Hippocampal formation (tissue), 2 donors: ENCODE measurements at places on chromosomes 7 and 10.

DNA sequence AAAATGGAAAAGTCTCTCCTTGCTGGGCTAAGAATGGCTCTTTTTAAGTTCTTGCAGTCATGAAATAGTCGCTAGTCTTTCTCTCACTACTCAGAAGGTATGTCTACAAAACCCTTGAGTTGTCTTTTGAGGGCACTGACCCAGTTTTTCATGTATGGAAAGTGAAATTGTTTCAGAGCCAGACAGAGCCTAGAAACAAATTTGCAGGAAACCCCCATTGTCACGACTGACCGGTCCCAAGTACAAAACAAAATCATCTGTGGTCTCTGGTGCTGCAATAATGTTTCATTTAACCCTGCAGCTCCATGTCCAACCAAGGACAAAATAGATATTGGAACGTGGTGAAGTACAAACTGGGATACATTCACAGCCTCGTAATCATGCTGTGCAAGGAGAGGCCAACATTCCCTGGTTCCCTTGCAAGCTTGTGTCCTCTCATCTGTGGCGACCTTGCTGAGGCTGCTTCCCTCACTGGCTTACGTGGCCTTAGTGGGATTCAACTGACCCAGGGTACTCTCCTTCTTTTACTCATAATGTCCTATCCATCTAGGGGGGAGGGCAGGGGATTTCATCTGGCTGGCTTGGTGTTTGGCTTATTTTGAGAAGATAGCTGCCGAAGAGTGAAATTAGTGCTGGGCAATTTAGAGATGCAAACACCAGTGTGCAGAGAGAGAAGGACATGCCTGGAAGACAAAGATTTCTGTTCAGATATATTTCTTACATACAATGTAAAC is 172.5 kb downstream of the IPMK start:
- no peak for DNase-seq

DNA sequence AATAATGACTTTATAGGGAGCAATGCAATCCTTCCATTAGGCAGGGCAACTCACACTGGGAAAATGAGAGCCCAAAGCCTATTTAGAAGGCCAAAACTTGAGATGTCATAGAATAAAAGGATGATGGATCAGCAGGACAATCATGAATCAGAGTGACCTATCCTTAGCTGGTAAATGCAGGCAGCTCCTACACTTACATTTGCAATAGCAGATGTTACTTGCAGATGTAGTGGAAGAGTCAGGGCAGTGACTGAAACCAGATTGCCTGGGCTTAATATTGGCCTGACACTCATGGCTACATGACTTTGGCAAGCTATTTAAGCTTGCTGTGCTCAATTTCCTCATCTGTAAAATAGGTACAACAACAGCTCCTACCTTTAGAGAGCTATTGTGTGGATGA is 98.7 kb downstream of the PRTFDC1 start:
- DNase-seq = no peak

DNA sequence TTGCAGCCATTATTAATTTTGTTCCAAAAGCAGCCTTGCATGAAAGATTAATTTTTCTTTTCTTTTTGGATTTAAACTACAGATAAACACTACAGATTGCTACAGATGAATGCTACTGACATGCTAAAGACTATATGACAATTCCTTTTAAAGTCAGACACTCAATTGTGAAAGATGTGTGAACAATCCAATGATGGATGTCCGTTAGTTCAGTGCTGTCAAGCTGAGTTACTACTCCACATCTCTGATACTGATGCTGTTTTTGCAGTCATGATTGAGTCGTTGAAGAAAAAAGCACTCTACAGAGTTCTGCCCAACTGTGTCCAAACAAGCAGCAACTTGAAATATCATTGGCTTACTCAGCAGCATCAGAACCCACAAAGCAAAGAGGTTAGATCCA is 146.8 kb downstream of the OTUD1 start:
- DNase-seq = no peak

DNA sequence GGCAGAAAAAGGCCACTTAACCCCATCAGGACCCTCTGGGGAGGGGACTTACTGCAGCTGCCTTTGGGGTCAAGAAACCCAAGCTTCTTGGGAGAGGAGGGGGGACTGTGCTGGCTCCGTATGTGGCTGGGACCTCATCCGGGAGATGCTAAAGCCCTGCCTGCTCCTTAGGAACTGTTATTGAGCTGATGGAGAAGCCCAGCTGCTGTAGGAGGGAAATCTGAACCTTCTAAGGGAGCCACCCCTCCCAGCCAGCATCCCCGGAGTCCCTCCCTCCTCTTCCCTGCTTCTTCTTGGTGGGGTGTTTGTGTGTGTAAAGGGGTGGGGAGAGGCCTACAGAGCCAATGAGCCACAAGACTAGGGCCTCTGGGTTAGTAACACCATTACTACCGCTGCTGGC is 8.2 kb downstream of the KCNIP2 start:
- no peak for DNase-seq

GRCh38 chr10:4395731-4396130 is 430.3 kb upstream of the AKR1E2 start:
- DNase-seq = no peak

GRCh38 chr10:132743925-132744490 is 41.9 kb downstream of the NKX6-2 start:
- no peak for DNase-seq

GRCh38 chr10:100341953-100342626 is 4.9 kb upstream of the SCD start:
- DNase-seq = peak; percentile 45

DNA sequence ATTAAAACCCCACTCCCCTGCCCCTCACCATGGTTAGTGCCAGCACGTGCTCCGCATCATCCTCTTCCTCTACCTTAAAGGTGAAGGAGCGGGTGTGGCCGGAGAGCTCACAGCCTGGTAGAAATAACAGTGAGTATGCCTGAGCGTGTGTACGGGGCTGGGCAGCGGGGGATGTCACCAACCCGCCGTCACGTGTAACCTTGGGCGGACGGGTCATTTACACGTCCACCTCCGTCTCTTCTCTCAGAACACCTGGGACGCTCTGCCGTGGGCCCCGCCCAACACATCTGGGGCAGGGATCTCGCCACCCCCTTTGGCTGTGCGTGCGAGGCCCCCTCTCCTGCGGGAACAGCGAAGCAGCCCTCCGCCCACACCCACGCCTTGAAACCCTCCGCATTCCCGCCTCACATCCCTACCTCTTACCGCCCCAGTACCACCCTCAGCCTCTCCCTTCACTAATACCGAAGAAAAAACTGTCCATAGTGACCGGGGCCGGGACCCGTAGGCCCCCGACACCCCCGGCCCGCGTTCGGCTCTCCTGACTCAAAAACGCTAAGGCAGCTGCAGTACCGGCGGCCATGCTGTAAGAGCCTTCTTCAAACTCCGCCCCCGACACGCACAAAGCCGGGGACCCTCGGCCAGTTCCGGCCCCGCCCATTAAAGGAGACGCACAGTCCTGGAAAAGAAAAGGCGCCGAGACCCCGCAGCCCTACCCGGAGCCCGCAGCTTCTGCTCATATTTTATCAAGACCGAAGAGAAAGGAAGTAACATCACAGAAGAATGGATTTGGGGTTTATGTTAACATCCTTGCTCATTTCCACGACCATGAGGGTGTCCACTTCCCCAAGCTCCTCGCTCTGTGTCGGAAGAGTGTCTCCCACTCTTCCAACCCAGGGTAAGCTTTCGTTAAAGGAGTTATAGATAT is at the start of gene NPM3:
NPM3 (minus strand) TSS at position 636 of the 925 bp plus-strand sequence; CDS start at position 580, 56 bp downstream.
- peak; percentile 45 for DNase-seq

- DNase-seq = no peak
Observed at GRCh38 chr10:28291881-28292297, 11.0 kb downstream of the MPP7 start.

DNA sequence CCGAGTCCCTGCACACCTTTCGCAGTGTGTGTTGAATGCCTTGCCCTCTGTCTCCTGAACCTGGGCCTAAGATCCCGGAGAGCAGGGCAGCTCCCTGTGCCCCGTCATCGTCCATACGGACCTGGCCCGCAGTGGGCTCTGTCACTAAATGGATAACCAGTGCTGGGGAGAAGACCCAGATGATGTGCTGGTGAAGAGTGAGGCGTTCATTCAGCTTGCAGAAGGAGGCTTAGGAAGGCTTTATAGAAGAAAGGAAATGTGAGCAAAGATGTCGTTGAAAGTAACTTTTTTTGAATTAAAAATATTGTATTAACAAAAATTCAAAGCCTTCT is 34.4 kb downstream of the PFKFB3 start:
- no peak for DNase-seq

DNA sequence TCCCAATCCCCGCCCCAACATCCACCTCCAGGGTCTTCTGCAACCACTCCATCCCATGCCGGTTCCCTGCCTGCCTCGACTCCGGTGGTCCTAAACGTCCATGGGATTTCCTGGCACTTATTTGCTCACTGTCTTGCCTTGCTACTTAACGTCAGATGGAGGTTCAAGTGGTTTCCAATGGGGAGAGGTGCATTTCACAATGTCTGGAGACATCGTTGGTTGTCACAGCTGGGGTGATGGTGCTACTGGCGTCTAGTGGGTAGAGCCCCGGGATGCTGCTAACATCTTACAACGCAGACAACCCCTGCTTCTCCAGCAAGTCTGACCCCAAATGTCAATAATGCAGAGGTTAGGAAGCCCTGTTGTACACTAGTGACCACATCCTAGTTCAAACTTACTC is 82.9 kb upstream of the ANLN start:
- no peak for DNase-seq

DNA sequence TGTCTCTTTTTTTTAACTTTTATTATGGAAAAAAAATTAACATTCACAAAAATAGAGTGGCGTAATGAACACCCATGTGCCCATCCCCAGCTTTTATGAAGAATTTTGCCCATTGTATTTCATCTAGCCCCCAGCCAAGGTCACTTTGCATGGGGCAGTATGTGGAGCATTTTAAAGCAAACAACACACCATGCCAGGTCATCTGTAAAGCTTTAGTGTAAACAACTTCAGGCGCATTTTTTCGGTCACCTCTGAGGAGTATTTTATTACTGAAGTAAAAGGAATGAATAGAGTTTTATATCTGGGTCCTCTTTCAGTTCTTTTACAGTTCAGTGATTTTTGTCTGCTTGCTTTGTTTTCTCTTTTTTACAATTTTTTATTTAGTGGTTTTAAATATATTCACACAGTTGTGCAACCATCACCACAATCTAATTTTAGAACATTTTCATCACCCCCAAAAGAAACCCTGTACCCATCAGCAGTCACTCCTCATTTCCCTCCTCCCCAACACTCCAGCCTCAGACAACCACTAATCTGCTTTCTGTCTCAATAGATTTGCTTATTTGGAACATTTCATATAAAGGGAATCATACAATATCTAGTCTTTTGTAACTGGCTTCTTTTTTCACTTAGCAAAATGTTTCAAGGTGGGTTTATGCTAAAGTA is 87.9 kb downstream of the SLC37A3 start:
- no peak for DNase-seq

DNA sequence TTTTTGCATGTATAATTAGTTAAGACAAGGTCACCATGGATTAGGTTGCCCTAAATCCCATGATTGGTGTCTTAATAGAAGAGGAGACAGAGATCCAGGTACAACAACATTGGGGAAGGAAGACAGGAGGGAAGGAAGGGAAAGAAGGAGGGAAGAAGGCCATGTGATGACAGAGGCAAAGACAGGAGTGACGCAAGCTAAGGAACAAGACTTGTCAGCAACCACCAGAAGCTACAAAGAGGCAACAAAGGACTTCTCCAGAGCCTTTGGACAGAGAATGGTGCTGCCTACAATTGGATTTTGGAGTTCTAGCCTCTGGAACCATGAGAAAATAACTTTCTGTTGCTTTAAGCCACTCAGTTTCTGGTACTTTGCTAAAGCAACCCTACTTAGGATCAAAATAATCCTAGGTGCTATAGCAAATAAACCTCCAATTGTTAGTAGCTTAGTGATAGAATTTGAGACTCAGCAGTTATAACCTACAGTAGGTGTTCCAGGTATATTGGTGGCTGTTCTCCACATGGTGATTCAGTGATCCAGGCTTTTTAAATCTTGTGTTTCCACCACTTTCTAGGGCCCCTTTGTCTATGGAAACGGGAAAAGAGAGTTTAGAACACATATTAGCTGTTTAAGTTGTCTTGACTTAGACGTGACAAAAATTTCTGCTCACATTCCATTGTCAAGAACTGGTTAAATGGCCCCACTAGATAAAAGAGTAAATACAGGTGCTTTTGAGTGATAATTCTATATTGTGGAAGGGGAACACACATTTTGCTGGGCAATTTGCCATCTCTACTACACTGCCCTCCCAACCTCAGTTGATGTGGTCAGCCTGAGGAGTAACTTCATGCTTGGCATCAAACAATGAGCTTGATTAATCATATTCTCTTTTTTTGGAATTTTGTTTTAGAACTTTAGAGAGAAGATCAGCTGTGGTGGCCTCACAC is 70.5 kb upstream of the SP4 start:
- no peak for DNase-seq

- no peak for DNase-seq
Observed at GRCh38 chr7:104627516-104627915, 299.1 kb downstream of the LHFPL3 start.

DNA sequence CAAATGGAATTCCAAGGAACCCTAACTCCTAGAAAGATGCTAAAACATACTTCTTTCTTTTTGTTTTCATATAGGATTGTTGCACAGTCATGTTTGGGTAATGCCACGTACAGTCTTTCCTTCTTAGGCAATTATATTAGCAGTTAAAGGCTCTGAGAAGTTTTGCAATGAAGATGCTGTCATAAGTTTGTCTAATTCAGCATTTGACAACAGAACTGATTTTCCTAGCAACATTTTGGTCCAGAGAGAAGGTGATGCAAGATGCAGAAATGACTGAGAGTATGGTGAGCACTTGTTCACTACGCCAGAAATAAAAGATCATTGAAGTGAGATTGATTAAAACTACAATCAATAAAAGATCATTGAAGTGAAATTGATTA is 184.0 kb upstream of the PLXNA4 start:
- no peak for DNase-seq

- DNase-seq = no peak
Observed at GRCh38 chr10:79333513-79333912, 13.8 kb upstream of the PPIF start.

- DNase-seq = no peak
Observed at GRCh38 chr7:16300361-16300895, 120.9 kb downstream of the CRPPA start.

- DNase-seq = no peak
Observed at GRCh38 chr10:89425000-89425399, 10.6 kb downstream of the IFIT5 start.

DNA sequence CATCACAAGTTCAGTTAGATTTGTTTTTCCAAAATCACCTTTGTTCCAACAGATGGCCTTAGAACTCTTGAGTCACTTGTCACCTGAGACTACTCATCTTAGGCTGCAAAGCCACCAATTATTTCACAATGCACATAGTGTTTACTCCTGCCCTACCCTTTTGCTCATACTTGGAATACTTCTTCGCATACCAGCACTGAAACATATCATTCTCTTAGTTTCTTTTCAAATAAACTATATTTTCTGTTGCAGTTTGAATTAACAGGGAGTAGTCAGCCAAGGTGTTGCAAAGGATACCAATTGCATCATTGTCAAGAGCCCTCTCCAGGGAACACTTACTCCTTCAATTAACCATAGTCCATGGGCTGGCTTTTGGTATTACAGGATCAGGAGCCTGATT is 71.0 kb downstream of the CASD1 start:
- DNase-seq = no peak

- no peak for DNase-seq
Observed at GRCh38 chr10:93856349-93857145, 37.2 kb upstream of the SLC35G1 start.

GRCh38 chr10:482848-483247 is 206.6 kb downstream of the DIP2C start:
- no peak for DNase-seq
